ENCODE measurements at places on chromosomes 12 and 14.

GRCh38 chr12:69007855-69008351, 74.9 kb upstream of the CPM start:
- DNase-seq = no peak

- no peak for DNase-seq
Measured at GRCh38 chr14:22885975-22886374, 3.0 kb downstream of the REM2 start.

DNA sequence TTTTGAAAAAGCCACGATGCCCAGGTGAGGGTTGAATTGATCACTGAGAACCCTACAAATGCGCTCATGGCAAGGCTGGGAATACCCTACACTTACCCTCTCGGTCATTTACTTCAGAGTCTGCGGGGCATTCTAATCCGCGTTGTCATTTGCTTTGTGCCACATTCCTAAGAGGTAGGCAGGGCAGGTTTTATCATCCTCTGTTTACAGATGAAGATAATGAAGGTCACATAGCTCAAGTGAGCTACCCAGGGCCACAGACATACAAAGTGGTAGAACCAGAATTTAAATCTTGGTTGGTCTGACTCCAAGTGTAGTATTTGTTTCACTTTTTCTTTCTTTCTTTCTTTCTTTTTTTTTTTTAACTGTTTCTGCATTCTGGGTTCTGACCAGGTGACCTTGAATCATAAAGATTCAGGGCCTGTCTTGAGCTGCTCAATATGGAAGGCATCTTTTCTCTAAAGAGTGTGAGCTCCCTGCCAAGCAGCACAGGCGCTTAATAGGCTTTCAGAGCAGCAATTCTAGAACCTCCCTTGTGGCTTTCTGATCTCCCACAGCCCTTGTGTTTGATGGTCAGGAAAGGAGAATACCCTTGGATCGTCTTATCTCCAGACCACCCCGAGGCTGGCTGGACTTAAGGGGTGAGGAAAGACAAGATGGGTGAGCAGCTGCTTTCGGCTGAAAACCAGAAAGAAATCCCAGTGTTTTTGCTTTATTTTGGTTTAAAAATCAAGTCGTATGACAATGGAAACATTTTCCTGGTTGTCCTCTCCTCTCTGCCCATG, 662 bp upstream of the BATF start:
- peak; percentile 35 for DNase-seq

DNA sequence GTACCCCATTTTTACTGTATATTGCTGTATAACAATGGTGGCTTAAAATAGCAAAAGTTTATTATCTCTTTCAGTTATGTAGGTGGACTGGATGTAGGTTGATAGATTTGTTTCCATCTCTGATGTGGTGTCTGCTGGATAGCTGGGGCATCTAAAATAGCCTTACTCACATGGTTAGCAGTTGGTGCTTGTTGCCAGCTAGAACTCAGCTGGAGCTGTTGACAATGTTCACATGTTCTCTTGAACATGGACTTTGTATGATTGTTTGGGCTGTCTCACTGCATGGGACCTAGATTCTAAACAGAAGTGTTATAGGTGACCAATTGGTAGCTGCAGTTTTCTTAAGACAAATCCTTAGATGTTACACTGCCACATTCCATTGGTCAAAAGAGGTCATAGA, 126.9 kb downstream of the GPHN start:
- DNase-seq = no peak

DNA sequence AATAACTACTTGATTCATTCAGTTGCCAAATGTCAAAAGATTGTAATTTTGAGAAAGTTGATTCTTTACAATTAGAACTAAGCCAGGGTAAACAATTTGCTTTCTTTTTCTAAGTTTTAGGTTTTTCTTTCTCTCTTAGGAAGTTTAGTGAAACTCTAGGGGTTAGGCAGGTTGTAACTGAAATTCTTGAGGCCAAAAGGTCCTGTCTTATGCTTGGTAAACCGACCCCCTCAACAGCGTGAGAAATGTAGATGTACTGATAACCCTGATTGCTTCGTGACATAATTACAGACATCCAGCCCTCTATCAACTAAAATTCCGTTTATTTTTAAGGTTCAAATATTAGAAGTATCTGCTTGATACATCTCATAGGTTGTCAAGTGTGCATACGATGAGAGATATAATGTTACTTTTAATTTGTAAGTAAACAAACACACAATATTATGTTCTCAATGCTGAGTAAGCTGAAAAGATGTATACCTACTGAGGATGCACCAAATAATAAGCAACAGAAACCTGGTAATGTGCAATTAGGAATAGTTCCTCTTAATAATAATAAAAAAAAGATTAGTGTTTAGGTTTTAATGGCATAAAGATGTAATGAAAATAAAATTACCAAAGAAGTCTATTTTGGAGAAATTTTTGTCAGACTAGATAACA, 7.2 kb downstream of the FUT8 start:
- no peak for DNase-seq

DNA sequence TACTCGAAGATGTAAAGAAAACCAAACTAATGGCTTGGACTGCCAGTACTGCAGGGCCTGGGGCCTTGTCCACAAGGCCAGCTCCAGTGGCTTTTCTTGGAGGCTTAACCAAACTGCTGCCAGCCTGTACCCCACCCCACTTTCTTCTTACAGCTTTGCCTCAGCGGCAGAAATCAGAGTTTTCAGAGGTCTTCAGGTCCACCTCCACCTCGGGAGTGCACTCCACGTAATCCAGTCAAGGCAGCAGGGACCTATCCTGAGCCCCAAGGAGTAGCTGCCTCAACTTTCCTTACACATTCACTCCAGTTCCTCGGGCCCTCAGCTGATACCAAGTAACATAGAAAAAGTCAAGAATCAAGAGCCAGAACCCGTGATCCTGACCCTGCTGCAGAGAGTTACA, 19.6 kb downstream of the PRMT8 start:
- DNase-seq = no peak

GRCh38 chr12:89448526-89448925, 76.1 kb downstream of the GALNT4 start:
- DNase-seq = no peak

GRCh38 chr12:122981036-122981471, 573 bp downstream of the ARL6IP4 start:
- no peak for DNase-seq

DNA sequence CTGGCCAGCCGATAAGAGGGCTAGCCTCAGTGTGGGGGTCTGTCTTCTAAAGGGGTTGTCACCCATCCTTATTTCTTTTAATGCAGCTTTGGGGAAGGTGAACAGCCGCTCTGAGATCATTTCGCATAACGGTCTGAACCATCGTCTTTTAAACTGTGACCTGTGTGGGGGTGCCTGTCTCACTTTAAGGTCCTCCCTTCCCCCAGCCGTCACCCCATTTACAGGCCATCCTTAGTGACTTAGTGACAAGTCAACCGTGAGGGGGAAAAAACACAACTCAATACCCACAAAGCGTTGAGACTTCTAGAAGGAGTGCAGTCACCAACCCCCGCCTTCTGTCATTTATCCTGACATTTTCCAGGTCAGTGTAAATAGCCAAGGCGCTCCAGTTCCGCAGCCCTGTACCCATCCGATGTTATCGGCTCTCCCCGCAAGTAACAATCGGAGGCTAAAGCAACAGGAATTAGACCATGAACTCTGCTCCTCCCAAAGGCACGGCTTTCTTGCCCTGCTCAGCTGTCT, 505 bp upstream of the DENND5B start:
- peak; percentile 4 for DNase-seq

GRCh38 chr14:86654558-86655184, 1124.7 kb downstream of the FLRT2 start:
- peak; percentile 53 for DNase-seq

DNA sequence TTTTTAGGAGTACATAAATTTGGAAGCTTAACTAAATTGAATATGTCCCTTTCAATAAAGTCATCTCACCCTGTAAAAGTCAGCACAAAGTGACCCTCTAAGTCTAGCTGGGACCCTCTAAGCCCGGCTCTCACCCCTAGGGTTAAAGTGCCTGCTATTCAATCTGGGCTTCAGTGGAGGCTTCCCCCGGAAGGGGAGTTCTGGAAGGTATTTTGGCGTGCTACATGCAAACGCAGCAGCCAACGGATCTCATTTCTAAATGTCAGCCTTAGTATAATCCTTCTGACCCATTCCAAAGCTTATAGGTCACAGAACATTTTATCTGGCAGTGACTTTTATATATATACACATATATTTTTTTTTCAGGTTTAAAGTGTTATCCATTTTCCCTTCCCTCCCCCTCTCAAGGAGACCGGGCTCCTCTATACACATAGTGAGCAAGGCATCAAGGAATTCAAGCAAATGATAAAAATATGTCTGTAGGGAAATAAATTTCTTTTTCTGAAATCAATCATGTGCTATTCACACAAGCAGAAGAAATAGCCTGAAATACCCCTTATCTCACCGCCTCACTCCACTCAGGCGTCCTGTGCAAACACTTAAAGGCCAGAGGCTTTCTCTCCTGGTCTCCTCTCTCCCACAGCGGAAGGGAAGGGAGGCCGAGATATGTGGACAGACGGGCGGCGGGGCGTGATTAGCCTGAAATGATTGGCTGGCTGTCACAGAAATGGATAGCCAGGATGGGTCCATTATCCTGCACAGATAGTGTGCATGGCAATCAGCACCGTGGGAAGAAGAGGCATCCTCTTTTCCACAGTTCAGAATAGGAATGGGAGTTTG, 301.7 kb downstream of the GALC start:
- no peak for DNase-seq

- no peak for DNase-seq
Measured at GRCh38 chr14:54837508-54838149, 65.0 kb downstream of the GCH1 start.

DNA sequence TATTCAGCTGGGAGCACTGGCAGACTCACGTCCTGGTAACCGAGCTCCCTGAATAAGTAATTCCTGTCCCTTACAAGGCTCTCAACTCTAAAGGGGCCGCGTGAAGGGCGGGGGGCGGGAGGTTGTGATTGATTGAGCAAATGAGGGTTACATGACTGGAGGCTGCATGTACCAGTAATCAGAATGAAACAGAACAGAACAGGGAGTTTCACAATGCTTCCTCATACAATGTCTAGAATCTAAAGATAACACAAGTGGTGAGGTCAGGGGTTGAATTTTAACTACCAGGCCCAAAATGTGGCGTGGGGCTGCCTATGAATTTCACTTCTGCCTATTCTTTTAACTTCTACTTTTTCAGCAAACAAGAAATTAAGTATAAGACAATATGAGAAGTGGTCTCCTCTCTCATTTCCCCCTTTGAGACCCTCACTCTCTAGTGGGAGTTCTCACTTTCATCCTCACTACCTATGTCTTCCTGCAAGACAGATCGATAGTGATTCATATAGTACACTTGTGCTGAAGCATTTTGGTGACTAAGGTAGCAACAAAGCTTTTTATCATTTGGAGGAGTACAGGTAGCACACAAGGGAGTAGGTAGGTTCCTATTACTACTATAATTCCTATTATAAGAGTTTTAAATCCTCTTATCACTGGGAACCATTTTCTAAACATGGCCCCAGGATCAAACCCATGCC, 239.8 kb downstream of the KTN1 start:
- no peak for DNase-seq

- DNase-seq = peak; percentile 39
Measured at GRCh38 chr14:50342221-50343078, 30.3 kb downstream of the DMAC2L start.

DNA sequence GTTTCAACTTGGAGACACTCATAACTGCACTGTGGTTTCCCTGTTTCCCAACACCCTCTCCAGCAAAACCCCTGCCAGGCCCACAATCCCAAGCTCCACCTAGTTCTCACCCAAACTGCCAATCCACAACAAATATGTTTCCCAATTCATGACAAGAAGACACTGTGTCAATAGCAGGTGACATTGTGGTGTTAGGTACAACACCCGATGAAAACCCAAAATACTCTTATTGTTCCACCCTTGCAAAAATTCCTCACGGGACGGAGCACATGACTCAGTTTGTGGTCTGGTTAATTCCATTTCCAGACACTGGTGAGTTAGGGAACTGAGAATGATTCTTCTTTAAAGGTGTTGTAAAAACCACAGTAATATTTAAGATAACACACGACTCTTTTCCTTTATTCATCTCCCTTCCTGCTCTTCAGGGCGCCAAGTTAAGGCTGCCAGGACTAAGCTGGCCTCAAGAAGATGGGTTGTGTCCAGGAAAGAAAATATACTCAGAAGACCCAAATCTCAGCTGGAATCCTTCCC, 735.5 kb downstream of the MED13L start:
- DNase-seq = no peak

DNA sequence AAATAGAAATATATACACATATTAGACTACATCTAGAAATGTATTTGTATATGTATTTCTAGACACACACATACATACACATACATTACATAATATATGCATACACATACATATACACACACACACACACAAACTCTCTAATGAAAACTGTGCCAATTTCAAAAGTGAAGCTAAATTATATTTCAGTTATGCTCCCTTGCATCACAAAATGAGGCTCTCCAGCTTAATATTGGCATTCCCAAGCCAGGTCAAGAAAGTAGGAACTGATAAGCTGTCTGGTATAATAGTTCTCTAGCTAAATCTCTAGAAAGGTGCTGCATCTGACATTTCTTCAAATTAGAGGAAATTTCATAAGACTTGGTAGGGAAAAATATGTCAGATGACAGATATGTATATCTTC, 56.9 kb downstream of the GARIN6 start:
- no peak for DNase-seq

DNA sequence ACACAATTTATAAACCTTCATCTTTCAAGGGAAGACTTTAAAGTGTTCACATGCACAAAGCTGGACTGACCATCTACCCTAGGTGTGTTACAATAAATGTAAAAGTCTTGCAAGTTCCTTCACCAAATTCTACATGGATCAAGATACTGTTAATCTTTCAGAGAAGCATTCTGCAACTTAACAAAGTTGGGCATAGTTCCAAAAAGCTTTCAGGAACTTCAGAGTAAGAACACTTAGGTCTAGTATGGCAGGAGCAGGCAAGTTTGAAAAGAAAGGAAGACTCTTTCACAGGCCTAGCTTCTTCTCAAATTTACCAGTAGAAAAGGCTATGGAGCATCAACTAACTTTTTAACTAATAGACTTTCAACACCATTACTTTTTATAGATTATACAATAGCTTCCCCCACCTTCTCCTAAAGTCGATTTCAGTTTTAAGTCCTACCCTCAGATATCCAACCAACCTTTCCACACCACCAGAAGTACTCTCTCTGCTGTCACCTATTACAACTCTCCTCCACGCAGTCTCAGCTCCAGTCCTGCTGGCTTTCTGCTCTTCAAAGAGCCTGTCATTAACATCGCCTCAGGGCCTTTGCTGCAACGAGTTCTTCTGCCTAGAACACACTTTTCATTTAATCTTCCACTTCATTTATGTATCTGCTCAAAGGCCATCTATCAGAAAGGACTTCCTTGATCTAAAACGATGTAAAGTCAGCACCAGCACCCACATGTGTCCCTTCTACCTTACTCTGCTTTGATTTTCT, 333.9 kb downstream of the CEP128 start:
- no peak for DNase-seq

All from activated CD4-positive, alpha-beta T cell treated with anti-CD3 and anti-CD28 coated beads, Interleukin-2, Interleukin-6, amounts not matched to agents 100 ng/mL and 50 ng/mL, durations not matched to agents 16 hours and 8 hours (primary cell).